ENCODE measurements at places on chromosomes 7 and 10.
A peak's percentile ranks its signal among the peaks of the same experiment; 100 is the strongest.

- no peak for DNase-seq
Observed at GRCh38 chr7:155299535-155300202, 2.0 kb downstream of the INSIG1 start.

- DNase-seq, result peak; percentile 65
Observed at GRCh38 chr7:149310113-149310836, 48.3 kb downstream of the ZNF783 start.

DNA sequence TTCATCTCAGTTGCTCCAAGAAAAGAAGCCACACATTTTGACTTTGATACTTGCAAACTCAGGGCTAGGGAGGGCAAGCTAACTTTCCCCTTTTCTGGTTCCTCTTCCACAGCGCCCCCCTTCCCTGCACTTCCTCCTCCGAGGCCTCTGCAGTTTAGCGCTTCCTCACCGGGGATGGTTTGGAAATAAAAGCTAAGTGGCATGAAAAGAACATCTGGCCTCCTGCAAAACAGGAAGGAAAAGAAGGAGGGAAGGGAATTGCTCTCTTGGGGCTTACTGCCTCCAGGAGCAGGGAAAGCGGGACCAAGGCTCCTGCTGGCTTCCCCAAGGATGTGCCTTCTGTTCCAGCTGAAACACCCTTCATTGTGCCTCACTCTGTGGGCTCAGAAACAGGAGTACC, 42.3 kb downstream of the PRKCQ start:
- no peak for DNase-seq

GRCh38 chr10:1272079-1272776, 216.0 kb downstream of the WDR37 start:
- DNase-seq, result peak; percentile 50

- DNase-seq, result no peak
Observed at GRCh38 chr7:75054744-75055143, 18.9 kb downstream of the RCC1L start.

DNA sequence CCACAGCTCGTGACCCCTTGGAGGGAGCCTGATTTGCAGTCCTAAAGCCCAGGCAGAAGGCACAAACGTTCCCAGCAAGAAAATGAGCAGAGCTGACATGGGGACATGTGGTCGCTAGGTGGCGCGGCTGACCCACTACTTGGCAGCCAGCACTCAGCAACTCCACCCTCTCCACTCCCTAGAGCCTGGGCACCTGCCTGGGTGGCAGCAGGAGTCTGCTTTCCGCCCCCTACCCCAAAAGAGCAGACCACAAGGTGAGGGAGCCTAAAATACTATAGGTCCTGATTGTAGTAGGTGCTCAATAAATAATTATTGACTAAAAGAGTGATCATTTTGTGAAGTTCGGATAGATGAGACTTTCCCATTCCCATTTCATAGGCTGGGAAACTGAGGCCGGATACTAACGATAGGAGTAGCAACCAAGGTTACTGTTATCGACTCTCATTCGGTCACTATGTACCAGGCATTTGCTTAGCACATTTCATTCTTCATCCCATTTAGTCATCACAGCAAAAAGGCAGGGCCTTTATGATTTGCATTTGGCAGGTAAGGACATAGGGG, 57.4 kb downstream of the NEUROG3 start:
- DNase-seq, result peak; percentile 63

GRCh38 chr7:73338321-73338720, 10.4 kb downstream of the FKBP6 start:
- no peak for DNase-seq

- DNase-seq, result no peak
Observed at GRCh38 chr7:124930655-124931597, 1.3 kb upstream of the POT1 start.

- no peak for DNase-seq
Observed at GRCh38 chr7:17086403-17086802, 204.6 kb upstream of the AGR3 start.

Data from hematopoietic multipotent progenitor cell (in vitro differentiated cells).